ENCODE measurements at places on chromosomes 5 and 9.

- no peak for DNase-seq
Observed at GRCh38 chr5:16384222-16384621, 81.4 kb downstream of the ZNF622 start.

- no peak for DNase-seq
Observed at GRCh38 chr5:38071831-38072694, 186.3 kb upstream of the EGFLAM start.

DNA sequence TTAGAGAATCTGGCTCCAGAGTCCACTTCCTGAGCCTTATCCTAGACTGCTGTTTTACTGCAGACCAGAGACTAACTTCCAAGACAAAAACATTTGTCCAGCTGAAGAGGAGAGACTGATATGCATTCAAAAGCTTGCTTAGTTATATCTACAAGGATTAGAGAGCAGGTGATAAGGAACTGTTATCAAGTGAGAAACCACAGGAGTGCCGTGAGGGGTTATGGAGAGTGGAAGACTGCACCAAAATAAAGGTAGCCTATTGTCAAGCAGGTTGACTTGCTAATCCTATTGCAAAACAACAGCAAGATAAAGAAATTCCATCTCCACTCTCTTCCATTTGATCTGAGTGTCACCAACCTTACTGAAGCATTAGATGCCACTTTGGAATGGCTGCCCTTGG lies 139.1 kb downstream of the SCAMP1 start:
- DNase-seq: no peak

DNA sequence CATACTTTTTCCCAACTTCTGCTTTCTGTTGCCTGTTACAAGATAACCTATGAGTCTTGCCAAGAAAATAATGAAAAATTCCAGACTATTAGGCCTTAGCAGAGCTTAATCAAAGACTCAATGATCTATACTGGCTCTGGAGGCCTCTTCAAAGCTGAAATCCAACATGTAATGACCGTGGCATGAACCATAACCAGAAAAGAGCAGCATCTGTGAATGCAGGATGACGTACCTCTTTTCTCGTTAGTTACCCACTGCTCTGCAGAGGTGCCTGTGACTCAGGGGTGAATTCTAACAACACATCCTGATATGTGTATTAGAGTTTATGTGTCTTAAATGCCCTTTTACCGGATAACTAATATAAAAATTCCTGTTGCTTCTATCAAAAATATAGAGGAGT lies 645.4 kb downstream of the PRELID2 start:
- no peak for DNase-seq

DNA sequence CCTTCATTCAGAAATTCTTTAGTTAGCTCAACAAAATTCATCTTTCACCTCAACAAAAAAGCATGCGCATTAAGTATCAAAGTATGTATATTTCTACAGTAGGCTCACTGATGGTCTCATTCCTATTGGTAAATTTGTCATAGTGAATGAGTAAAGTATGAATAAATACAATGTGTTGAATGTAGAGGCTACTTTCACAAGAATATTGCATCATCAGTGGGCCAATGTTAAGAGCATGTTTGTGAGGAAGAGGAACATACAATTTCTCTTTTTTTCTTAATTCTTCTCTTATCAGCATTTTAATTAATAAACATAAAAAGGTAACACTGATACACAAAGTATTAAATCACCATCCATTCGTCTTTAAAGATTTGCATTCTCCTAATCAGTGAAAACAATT lies 505.1 kb downstream of the CETN3 start:
- DNase-seq: no peak

DNA sequence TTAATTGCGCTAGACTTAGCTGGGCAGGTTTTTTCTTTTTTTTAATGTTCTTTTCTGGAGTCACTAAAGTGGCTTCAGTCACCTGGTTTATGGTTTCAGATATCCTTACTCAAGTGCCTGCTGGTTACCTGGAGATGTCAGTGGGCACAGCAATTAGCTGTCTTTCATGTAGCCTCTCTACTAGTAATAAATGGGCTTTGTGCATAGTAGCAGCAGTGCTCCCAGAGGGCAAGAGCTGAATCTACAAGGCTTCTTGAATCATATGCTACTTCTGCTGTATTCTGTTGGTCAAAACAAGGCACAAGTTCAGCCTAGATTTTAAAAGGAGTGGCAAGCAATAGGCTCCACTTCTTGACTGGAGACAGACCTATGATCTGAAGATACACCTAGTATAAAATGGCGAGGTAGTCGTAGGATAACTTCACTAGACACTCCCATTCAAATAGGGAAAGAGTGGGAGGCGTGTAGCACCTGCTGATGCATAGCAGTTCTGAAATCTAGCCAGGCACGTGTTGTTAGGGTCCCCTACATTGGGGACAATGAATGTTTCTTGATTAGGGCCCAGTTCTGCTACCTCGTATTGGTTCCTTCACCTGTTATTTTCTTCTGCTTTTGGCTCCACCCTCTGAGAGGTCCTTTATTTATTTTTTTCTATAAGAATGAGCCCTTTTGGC lies 7.0 kb downstream of the SCAMP1 start:
- DNase-seq: peak; percentile 10

GRCh38 chr5:175557778-175558177 lies 79.4 kb downstream of the SFXN1 start:
- no peak for DNase-seq

- no peak for DNase-seq
Observed at GRCh38 chr5:179192891-179193470, 132.8 kb downstream of the ZNF354C start.

- no peak for DNase-seq
Observed at GRCh38 chr5:144697847-144698262, 527.2 kb downstream of the KCTD16 start.

- DNase-seq: no peak
Observed at GRCh38 chr9:127058645-127059021, 63.8 kb downstream of the ANGPTL2 start.

GRCh38 chr5:160268121-160268520 lies 38.8 kb downstream of the FABP6 start:
- DNase-seq: no peak

GRCh38 chr5:148853868-148854267 lies 27.5 kb downstream of the ADRB2 start:
- DNase-seq: no peak

DNA sequence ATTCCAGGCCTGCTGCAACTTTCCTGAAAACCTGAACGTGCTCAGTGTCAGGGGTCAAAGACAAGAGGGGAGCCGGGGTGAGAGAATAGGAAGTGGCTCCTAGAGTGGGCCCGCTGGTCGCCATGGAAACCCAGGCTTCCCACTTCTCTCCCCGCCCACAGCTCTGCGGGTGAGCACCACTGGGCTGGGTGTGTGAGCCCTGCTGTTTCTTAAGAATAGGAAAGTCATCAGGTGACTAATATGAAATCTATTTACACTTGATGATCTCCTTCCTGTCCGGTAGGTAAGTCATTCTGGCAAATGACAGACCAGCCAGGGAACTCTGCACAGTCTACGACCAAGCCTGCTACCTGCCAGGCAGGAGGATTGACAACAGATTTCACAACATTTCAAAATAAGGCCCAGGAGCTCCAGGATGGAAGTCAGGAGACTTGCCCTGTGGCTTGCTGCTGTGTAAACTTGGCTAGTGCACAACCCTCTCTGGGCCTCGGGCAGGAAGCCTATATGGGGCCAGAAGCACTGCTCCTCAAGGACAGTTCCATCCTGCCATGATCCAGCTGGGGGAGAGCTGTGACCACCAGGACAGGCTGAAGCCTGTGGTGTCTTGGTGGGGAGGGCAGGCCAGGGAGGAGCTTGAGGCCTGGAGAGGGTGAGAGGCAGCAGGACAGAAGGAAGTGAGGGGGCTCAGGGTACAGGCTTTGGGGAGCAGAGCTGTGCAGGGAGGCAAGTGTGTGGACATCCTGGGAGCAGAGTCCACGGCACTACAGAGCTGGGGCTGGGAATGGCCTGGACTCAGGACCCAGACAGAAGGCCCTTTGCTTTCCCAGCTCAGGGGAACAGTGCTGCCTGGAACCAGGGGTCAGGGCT lies 60.6 kb downstream of the SHB start:
- peak; percentile 84 for DNase-seq

GRCh38 chr5:139386050-139386438 lies 2.9 kb upstream of the SLC23A1 start:
- DNase-seq: no peak

DNA sequence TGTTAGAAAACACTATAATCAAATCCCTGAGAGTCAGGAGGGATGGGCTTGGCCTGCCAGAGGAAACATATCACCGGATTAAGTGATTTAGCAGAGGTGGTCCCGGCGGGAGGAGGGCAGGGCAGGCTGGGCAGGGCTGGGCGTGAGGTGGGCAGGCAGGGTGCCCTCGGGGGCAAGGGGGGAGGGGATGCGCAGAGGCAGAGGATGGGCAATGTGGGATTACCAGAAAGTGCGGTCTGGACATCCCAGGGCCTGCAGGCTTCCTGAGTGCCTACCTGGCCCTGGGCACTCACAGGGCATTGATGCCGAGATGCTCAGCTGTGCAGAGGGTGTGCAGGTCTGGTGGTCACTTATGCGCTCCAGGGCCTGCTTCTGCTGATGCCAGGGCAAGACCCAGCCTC lies 115.2 kb downstream of the ADAMTS2 start:
- DNase-seq: no peak

GRCh38 chr9:12860998-12861397 lies 86.2 kb downstream of the LURAP1L start:
- no peak for DNase-seq

GRCh38 chr5:159049844-159050315 lies 49.8 kb downstream of the EBF1 start:
- no peak for DNase-seq

DNA sequence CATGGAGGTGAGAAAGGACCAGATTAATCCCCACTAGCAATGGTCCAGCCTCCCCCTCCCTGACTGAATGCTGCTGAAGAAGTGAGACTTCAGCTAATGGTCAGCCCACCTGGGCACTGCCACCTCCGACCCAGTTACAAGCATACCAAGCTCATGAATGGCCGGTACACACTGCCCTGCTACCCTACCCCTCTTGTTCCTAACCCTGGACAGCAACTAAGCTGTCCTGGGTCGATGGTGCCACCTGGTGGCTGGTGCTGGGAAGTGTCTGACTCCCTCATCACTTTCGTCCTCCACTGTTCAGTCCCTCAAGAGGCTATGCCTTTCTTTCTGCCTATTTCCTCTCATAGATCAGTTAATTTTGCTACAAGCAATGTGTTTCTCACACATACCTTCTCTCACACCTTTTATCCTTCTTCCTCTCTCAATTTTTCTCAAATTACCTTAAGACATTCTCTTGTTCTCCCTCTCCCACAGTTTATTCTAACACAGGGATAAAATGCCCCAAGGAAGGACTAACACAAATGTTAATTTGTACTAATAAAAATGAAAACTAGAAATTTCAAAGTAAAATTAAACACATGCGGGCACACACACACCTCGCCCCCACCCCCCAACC lies 42.4 kb downstream of the PAX5 start:
- DNase-seq: peak; percentile 70

DNA sequence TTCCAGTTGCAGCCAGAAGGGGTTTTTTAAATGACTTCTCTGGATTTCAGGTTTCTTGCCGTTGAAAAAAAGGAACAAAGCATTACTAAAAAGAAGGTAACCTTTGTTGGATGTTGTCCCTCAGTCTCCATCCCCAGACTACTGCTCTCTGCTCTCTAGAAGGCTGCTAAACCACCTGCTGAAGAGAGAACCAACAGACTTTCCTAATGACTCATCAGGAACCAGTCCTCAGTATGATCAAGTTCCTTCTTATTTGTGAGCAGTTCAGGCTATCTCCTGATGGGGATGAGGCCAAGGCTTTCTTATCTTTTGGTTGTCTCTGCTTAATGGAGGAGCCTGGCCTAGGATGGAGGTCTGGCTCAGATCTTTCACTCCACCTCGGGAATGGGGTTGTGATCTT lies 4.1 kb downstream of the KIF4B start:
- DNase-seq: no peak

DNA sequence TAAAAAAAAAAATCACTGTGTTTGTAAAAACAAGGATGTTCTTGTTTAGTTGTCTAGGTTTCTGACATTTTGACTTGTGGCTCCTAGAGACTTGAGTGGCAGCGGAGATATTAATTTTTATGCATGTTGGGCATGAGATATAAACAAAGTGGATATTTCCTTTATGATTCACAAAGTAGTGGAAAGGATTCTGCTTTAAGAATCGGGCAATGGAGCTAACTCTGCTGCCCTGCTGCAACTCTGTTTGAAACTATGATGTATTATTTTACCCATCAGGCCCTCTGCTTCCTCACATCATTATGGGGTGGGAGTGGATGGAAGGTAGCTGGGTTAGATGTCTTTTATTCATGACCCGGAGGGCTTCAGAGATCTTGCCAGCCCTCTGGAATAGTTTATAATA lies 94.1 kb upstream of the CD180 start:
- DNase-seq: no peak

DNA sequence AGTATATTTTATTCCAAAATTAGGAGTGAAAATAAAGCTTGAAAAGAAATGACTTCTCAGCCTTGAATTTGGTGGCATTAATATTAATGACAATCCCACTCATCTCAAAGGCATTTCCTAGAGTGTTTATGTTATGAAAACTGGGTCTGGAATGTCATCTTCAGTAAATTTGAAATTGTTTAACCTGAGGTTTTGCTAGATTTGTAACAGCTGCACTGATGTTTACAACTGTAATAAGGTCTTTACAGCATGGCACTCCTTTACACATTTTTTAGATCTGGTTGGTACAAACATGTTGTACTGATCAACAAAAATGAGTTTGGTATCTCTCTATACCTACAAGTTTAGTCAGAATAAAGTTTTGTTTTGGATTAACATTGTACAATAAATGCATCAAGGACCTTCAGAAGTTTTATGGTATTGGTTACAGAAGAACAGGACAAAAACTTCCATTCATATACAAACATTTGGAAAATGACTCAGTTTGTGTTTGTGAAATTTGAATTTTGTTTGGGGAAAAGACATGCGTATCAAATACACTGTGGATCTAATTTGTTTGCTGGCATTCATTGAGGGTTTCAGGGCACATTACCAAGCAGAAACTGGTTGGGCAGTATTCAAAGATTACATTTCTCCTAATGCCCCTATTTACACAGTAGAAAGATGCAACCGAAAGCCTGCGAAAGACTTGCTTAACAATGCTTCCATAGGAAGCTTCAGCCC lies 11.6 kb downstream of the FANCC start:
- no peak for DNase-seq

DNA sequence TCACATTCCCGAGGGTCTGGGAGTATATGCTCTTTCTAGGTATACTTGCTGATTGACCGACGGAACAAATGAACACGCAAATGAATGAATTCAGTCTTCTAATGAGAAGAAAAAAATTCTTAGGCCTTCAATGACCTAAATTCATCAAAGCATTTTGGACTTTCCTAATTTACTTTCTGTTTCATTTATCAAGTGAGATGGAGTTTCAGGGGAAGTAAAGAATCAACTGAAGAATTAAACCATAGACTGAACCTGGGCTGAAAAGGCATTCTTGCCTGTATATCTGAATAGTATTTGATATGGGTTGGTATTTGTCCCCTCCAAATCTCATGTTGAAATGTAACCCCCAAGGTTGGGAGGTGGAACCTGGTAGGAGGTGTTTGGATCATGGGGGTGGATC lies 64.1 kb downstream of the ZFAND5 start:
- DNase-seq: no peak

All from activated CD4-positive, alpha-beta T cell treated with anti-CD3 and anti-CD28 coated beads for 48 hours (primary cell).